ENCODE measurements at places on chromosomes 7 and 10. TPM values are rescaled to one million over a fixed set of nuclear protein-coding genes. Genes with fewer than 3 reads are reported as not detected.

- no peak for DNase-seq
Observed at GRCh38 chr10:85976267-85976793, 390.3 kb downstream of the GRID1 start.

GRCh38 chr7:112833082-112833481, 42.9 kb upstream of the TMEM168 start:
- no peak for DNase-seq

GRCh38 chr10:67036808-67037207, 111.0 kb downstream of the LRRTM3 start:
- no peak for DNase-seq

GRCh38 chr7:116582164-116582732, 57.4 kb downstream of the CAV1 start:
- DNase-seq, result no peak

- peak; percentile 49 for DNase-seq
Observed at GRCh38 chr7:132240262-132240661, 336.0 kb downstream of the PLXNA4 start.

GRCh38 chr10:76001019-76001418, 569.6 kb downstream of the LRMDA start:
- DNase-seq, result no peak

GRCh38 chr10:3233486-3233990, 61.0 kb upstream of the PITRM1 start:
- DNase-seq, result no peak

DNA sequence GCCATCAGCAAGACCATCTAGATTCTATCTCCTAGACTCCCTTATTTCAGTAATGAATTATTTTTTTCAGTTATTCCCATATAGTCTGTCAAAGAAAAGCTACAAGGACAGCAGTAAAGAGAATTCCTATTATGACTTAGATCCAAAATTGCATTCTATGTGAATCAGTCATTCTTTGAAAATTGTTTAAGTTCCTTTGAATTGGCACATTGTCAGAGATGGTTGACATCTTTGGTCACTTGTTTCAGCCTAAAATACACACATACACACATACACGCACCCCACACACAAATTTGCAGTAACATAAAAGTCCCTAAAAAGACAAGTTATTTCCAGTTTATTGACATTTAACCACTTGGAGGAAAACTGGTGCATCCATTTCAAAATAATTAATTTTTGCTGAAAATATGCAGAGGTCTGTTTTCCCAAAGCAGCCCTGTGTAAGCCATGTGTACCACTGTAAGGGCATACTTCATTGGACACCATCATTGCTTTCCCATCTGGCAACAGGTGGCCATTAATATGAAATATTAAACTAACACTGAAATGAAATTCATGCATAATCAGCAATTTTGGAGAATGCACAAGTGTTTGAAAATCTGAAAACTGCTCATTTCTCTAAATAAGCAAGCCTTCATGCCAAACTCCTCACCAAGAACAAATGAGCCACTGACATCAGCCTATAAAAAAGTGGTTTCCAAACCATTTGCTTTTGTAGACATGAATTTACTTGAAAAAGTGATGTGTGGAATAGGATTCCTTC, 121.7 kb upstream of the COL1A2 start:
- no peak for DNase-seq

SAP25 gene
- total RNA-seq, result not detected

ANKRD2 gene
- 138 TPM for total RNA-seq

Data from cardiac septum (tissue), 1 donor.